ENCODE measurements at places on chromosomes 2 and 18. TPM values are rescaled to one million over a fixed set of nuclear protein-coding genes. Genes with fewer than 3 reads are reported as not detected.

DNA sequence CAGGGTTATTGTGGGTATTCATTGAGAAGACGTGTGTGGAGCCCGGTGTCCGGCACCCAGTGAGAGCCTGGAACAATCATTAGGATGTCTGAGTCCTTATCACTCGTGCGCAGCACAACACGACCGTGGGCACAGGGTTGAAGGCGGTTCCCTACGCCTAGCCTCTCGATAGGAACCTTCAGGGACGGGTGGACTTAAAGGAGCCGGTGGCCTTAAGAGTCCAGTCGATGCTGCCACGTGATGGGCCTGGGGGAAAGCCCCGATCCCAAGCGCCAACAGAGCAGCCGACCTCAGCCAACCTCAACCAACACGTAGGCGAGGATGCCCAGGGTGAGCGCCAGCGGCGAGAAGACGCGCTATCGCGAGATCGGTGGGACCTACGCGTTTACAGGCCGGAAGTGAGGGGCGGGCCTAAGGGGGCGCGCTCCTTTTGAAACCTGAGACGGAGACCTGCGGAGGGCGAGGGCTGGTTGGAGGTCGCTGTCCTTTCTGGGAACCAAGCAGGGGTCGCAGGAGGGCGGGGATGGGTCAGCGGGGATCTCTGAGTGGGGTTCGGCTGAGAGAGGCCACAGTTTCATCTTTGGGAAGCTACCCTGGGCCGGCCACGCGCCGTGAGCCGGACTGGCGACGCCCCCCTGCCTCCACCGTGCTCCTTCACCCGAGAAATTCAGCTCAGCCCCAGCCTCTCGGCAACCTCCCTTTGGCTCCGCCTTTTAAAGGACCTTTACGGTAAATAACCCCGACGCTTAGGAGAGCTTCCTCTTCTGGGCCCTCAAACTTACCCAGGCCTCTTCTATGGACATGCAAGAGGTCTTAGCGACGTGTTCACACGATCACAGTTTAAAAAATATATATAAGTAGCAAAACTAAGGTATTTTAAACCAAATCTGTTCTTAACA, 28.3 kb downstream of the WNT10A start:
- H3K27ac ChIP-seq = no peak overlapping the region
- no peaks in the 10 kb centered on the region for H3K4me1 ChIP-seq
- peak; percentile 91 for DNase-seq
- peaks cover 16% of the 10 kb centered on the region for H3K27me3 ChIP-seq
- peak overlapping the region; percentile 47 for H3K4me3 ChIP-seq

The SLC4A5 gene
- 9.6 TPM for total RNA-seq

DNA sequence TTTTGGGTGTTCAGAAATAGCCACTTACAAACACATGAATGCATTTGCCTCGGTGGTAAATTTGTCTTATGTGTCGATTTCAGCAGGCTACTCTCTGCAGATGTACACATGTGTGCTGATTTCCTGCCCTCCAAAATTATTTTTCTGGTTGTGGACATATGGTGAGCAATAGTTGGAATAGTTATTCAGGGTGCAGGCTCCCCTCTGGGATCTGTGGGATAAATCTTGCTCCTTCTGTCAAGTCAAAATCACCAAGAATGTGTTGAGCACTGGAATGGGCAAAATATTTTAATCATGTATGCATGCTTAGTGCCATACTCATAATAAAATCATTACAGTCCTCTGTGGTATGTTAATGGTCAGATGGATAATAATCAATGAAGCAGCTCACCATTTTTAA, 684.5 kb downstream of the BCL11A start:
- H3K36me3 ChIP-seq = no peaks in the 10 kb centered on the region
- no peak overlapping the region for H3K4me3 ChIP-seq
- DNase-seq = no peak
- H3K27ac ChIP-seq = no peak overlapping the region
- H3K4me1 ChIP-seq = no peaks in the 10 kb centered on the region
- no peaks in the 10 kb centered on the region for H3K27me3 ChIP-seq

The IL1F10 gene
- total RNA-seq = not detected

Data from lung (tissue), 17 donors.